GM06990 (cell line): ENCODE measurements at places on chromosomes 3 and 15.

DNA sequence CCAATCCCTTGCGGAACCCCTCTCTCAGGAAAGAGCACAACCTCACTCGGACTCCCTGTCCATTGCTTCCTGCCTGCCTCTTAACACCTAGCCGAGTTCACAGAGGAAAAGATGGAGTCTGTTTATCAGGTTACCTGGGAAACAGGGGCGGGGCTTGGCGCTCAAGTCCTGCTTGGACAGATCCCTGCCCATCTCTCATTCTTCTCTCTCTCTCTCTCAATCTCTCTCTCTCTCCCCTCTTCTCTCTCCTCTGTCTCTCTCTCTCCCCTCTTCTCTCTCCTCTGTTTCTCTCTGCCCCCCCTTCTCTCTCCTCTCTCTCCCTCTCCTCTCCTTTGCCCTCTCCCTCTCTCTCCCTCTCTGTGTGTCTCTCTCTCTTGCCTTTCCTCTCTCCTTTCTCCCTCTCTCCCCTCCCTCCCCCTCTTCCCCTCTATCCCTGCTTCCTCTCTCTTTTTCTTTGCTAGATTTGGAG lies at the start of gene EFHB:
TSS of gene EFHB (minus strand) at position 120 of the 469 bp plus-strand sequence. CDS start 199 bp downstream, outside the sequence.
- no peak for DNase-seq

- DNase-seq: peak; percentile 28
These were observed 470.8 kb downstream of the SOX2 start for GRCh38 chr3:182182531-182182968.

- no peak for DNase-seq
These were observed 143.3 kb downstream of the TCF12 start for GRCh38 chr15:57061696-57062095.

- DNase-seq: no peak
These were observed 32.8 kb downstream of the CPNE4 start for GRCh38 chr3:132001999-132002398.

DNA sequence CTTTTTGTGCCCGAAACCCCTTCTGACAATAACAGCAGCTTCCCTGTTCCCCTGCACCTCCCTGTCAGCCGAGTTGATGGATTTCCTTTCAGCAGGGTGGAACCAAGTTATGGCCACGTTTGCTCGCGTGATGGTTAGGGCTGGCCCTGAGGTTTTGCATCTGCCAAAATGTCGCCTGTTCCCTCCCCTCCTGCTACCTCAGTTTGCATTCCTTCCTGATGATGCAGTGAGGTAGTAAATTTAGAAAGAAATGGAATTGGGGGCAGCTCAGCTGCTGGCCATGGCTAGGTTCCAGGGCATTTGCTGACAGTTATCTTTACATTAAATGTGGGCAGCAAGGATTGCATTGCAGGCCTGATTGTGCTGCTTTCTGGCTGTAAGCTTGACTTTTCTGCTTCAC lies 13.2 kb downstream of the LIMD1 start:
- no peak for DNase-seq

- no peak for DNase-seq
These were observed 106.6 kb downstream of the FEZF2 start for GRCh38 chr3:62266668-62267283.

DNA sequence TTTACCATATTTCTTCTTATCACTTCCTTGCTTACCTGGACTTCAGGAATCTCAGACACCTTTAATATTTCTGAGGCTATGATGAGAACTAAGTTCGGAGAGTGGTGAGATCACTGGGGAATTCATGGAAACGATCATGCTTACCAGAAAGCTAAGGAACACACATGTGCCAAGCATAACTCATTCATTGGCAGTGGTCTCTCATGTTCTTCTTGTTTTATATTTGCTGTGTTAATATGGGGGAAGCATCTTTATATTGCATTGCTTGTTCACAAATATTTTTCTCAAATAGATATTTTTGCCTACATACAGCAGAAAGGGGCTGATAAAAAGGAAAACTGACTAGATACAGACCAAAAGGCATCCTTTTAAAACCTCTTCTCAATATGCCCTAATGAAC lies 55.8 kb downstream of the COL6A6 start:
- no peak for DNase-seq

DNA sequence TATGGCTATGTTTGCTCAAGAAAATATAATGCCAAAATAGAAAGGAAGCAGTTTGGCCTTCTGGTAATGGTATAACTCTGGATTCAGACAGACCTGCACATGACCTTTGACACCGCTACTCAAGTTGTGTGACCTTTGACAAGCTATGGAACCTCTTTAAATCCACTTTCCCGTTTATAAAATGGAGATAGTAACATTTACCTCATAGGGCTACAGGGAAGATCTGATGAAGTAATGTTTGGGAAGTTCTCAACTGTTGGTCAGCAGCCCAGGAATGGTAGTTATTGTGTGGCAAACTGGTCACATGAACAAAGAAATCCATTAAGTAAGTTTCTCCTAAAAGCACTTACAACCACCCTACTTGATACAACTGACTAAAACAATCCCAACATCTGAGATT lies 95.1 kb upstream of the PHLDB2 start:
- DNase-seq: no peak

DNA sequence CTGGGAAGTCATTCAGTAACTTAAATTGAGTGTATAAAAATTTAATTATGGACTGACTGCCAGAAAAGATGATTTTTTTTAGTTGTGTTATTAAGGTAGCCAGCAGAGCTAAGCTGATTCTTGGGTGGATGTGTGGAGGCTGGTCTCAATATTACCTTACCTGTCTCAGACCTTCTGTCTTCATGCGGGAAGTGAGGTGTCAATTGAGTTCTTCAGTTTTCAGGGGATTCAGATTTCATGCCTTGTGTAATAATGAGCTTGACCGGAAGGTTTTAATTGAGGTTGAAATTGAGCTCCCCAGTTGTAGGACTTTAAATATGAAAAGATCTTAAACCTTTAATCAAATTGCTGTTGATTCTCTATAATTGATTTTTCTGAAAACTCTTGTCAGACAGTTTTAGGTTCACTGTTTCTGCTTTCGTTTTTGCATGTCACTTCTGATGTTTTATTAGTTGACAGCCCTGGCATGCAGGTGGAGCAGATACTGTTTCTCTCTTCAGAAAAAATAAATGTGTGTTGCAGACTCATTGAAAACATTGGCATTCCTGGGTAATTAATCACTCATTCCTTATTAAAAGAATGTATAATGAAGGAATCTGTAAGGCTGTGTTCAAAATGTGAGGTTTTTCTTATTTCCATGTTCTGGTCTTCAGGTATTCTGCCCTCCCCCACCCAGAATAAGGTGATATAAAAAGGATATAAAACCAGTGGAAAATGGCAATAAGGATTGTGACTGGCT lies 54.5 kb downstream of the PSMD6 start:
- DNase-seq: no peak

- no peak for DNase-seq
These were observed 639 bp downstream of the SPICE1 start for GRCh38 chr3:113514265-113514769.

DNA sequence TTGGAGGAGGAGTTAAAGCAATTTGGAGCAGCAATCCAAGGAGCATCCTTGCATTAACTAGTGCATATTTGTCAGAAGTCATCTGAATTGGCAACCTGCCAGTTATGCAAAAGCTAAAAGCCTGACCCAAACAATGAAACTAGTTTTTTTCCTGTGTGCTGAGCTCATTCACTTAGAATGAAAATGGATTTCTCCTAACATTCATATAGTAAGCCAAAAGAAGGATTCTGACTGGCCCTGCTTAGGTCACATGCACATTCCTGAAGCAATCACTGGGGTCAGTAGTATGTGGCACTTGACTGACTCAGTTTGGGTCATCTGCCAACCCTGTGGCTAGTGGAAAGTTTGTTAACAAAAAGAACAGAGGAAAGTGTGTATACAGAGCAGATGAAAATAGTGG lies 30.5 kb downstream of the OXSM start:
- DNase-seq: no peak

- DNase-seq: no peak
These were observed 82.2 kb upstream of the EPHA3 start for GRCh38 chr3:89025185-89025584.

- no peak for DNase-seq
These were observed 228.4 kb upstream of the COL8A1 start for GRCh38 chr3:99409961-99410360.

DNA sequence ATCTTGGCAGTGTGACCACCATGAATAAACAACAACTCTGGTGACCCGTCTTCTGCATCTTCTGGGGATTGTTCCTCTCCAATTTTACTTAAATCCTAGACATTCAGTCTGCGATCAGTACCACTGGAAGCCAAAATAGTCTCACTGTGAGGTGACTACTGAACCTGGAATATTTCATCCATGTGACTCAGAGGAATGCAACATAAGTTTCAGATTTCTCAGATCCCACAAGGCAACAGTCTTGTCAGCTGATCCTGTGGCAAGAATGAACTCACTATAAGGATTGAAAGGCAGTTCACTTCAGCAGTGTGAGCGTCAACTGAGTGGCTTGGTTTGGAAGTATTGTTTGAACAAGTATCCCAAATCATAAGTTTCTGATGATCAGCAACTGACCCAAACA lies 13.2 kb downstream of the NSUN3 start:
- no peak for DNase-seq

GRCh38 chr3:170056710-170057454 lies 19.1 kb downstream of the GPR160 start:
- peak; percentile 75 for DNase-seq

DNA sequence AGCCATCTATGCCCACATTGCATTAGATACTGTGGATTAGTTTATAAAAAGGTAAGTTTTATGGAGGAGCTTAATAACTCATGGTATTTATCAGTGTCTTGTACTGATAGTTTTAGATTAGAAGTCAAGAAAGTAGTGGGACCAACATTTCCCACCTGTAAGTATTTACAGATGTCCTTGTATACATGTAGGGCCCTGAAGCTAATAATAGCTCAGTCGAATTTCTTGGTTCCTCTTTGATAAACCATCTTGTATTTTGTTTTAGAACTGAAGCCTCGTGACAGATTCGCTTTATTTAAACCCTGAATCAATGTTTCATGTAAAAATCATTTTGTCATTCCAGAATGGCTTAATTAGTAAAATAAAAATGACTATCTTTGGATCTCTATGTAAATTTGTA lies 73.4 kb downstream of the CRYBG3 start:
- DNase-seq: no peak
